ENCODE measurements at places on chromosomes 1 and 21.

DNA sequence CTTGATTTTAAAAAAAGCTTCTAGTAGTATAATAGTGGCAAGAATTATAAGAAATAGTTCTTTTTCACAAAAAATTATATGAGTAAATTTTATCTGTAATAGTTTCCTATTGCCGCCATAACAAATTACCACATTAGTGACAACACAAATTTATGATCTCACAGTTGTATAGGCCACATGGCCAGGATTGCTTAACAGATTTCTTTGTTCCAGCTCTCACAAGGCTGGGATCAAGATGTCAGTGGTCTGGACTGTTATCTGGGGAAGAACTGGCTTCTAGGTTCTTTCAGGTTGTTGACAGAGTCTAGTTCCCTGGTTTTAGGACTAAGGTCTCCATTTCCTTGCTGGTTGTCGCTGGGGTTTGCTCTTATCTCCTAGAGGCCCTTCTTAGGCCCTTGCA is 236.4 kb downstream of the USP25 start:
- no peak for DNase-seq

- DNase-seq = no peak
These were observed 120.6 kb upstream of the KCND3 start for GRCh38 chr1:112110031-112110430.

GRCh38 chr1:230772457-230773395 is 25.5 kb downstream of the CAPN9 start:
- DNase-seq = no peak

DNA sequence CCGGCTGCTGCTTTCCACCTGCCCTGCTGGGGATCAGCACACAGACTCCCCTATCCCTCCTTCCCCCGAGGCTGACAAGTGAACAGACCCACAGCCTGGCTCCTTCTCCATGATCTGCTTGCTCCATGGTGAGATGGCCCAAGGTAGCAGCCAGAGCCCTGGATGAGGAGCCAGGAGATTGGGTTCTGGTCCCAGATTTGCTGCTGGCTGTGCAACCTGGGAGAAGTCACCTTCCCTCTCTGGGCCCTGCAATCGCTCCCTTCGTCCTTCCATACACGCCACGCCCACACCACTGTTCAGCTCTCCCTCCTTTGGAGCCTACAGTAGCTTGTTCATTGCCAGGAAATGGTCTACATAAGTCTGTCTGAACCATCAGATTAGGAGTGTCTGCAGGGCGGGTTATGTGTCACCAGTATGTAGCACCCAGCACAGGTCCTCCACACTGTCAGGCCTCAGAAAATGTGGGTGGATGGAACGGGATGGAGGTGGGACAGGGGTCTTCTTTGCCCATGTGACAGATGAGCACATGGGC is 9.2 kb upstream of the EPHA8 start:
- no peak for DNase-seq

DNA sequence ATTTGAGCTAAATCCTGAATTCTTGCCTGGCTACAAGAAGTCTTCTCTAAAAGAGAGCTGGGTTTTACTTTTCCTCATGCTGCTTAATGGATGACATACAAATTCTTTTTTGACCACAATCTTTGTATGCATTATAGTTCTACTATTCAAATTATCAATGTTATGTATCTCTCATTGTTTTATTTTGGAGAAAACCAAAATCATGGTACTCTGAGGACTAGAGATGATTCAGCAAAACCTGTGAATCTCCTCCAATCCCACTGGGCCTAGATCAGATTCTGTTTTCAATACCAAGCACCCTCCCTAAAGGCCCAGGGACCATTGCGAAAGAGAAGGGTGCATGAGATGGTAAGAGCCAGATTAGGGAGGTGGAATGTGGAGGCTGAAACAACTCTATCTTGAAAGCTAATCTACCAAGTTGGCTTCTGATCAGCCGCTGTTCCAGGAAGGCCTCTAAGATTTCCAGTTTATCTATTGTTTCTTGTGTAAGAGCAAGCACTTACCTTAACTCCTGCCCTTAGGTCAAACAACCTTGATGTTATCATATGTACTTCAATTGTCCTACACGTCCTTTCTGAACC is 547.2 kb downstream of the PLPP3 start:
- no peak for DNase-seq
